MV-4-11 (cell line): ENCODE measurements at places on chromosomes 4 and X.
A peak's percentile ranks its signal among the peaks of the same experiment; 100 is the strongest.

DNA sequence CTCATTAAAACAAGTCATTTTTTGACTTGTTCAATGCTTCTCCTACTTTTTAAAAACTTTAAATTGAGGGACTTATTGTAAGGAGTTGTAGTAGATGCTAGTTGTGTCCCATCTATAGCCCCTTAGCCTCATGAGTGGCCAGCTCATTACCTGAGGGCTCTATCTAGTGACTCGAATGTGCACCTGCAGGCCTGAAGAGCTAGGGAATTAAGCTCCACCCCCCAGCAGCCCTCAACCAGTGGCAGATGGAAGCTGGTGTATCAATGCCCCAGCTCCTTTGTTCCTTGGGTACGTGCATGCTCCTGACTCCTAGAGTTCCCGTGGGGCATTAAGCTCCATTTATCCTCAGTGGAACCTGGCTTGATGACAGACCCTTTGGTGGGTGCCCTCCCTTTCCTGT, 146.7 kb upstream of the FAM9B start:
- DNase-seq = no peak

GRCh38 chrX:63275127-63275526, 76.0 kb downstream of the SPIN4 start:
- DNase-seq = no peak

- DNase-seq = peak; percentile 68
Measured at GRCh38 chr4:6267573-6267972, 2.1 kb upstream of the WFS1 start.

DNA sequence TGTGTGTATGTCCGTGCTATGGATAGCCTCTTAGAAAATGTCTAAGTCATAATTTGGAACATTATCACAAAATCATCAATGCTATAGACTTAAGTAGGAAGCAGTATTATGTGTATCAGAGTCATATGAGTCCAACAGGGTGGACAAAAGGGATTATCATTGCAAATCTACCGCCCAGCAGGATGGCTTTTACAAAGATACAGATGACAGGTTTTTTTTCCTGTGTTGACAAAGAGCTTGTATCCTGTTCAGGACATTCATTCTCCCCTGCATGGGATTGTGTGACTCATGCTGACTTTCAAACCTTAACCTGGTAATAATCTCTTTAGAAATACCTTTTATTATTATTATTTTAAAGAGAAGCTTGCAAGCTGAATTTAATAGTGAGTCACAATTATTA, 310.3 kb upstream of the GNPDA2 start:
- DNase-seq = no peak

DNA sequence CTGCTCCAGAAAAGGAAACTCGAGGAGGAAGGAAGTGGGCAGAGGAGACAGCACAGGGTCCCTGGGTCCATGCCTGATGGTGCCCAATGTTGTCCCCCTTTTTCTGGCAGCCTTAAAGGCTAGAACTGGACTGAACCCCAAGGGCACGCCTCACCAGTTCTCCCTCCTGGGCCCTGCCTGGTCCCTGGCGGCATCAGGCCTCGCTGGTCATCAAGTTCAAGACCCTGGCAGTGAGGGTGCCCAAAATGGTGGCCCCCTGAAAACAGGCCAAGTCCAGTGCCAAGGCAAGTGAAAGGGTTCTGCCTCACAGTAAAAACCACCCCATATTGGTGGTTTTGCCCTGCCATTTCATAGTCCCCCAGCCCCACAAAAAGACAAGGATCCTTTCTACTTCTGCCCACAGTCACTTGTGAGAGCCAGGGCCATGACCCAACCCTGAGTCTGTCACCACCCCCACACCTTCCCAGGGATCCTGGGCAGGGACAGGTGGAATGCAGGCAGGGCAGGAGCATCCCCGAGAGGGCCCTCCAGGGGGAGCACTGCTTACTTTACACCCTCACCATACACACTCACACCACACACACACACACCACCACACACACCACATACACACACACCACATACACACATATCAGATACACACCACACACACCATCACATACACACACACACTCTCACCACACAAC, 107.6 kb downstream of the DCTD start:
- no peak for DNase-seq

GRCh38 chr4:160928482-160928881, 1235.3 kb downstream of the FSTL5 start:
- DNase-seq = no peak

- no peak for DNase-seq
Measured at GRCh38 chr4:142427456-142427855, 418.6 kb downstream of the INPP4B start.

DNA sequence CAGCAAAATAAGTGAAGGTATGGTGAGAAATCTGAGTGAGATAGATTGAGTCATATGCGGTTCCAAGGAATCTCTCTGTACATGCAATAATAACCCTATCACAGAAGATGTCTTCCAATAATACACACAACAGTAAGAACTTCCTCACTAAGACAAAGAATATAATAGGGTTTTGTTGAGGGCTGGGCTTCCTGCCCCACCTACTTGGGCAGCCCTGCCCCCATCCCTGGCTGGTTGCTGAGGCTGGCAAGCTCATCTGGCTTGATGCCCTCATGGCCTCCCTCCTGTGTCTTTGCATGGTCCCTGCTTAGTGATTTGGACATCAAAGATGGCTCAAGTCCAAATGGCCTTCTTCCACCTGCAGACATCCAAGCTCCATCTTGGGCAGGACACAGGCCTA, 2.7 kb downstream of the GEMIN8 start:
- no peak for DNase-seq

GRCh38 chr4:77047037-77047436, 28.8 kb downstream of the CCNI start:
- peak; percentile 12 for DNase-seq

- DNase-seq = no peak
Measured at GRCh38 chr4:94290245-94290644, 52.4 kb downstream of the HPGDS start.

DNA sequence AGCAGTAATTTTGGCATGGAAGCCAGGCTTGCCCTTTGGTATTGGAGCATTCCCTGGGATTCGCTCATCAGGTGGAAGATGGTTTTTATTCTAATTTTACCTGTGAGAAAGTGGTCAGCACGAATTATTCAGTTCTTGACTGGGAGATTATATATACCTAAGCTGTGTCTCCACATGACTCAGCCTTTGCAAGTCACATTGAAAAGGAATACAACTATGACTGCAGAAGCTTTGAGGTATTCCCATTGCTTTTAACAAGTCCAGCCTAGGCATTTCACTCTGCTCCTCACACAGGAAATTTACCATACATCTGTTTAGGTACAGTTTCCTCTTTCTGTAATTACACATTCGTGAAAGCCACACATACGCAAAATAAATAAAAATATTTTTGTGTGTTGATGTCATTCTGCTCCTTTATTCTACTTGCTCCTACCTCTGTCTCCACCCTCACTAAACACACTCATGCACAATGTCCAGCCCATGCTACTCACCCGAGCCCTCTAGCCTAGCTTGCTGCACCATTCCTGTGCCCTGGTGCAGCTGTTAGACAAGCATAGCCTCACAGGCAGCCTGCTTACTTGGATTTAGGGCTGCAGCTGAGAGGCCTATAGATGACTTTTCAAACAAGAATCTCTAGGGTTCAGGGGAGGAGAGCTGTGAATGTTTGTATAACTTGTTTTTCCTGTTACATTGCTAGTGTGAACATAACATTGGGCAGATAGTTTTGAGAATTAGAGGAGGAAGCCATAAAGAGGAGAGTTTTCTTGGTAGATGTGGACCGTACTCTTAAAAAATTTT, 504.4 kb upstream of the FAT1 start:
- no peak for DNase-seq

- peak; percentile 49 for DNase-seq
Measured at GRCh38 chr4:147518846-147519767, 38.2 kb downstream of the EDNRA start.

DNA sequence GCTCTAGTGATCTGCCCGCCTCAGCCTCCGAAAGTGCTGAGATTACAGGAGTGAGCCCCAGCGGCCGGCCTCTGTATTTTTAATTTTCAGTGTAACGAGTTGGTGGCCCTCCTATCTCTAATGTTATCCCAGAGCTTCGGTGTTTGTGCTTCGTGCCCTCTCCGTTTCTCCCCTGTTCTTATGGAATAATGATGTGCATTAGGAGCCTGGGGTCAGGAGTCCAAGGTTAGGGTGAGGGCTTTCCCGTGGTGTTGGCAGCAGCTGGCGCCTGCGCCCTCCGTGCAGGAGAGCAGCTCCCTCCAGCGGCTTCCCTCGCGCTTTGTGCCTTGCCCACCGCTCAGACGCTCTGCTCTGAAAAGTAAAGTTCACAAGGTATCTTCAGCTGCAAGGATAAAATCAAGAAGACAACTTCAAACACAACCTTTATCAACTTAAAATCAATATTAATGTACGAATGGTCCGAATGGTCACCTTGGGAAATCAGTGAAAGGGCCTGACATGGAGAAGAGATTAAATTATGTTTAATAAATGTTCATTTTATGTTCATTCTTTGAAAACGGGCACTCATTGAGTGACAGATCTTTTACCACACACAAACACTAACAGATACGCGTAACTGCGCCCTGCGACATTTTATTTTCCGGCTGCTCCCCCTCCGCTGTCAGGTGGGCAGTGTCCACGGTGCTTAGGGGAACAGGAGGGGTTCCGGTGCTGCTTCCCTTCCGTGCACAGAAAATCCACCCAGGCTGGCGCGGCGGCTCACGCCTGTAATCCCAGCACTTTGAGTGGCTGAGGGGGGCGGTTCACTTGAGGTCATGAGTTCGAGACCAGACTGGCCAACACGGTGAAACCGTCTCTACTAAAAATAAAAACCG, 62.4 kb downstream of the TRAPPC11 start:
- no peak for DNase-seq

DNA sequence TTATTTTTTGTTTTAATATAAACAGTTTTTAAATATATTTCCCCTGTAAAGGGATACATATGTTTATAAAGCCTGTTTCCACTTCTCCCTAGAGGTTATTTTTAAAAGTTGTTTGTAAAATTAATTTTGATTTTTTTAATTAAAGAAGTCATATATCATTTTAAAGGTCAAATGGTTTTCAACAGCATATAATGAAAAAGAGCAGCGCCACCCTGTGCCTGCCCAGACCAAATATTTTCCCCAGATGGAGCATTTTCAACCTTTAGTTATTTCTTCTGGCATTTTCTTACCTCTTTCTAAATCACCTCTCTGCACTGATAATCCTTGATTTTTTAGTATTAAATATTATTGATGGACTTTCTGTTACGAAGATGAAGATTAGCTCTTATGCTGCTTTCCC, 21.0 kb downstream of the MSX1 start:
- no peak for DNase-seq
